ENCODE measurements at places on chromosomes 6 and 20. TPM values are rescaled to one million over a fixed set of nuclear protein-coding genes. Genes with fewer than 3 reads are reported as not detected.

The EEF1A1 gene
- 25,321 TPM for total RNA-seq

The FAM184A gene
- 0.18 TPM for total RNA-seq

The HLA-DRB1 gene
- total RNA-seq, result 0.09 TPM

The EFCAB8 gene
- total RNA-seq, result 0.27 TPM

Data from endothelial cell of coronary artery (primary cell).